Bronchial epithelial cell (primary cell): ENCODE measurements at places on chromosomes 12 and 14. TPM values are rescaled to one million over a fixed set of nuclear protein-coding genes. Genes with fewer than 3 reads are reported as not detected.

DNA sequence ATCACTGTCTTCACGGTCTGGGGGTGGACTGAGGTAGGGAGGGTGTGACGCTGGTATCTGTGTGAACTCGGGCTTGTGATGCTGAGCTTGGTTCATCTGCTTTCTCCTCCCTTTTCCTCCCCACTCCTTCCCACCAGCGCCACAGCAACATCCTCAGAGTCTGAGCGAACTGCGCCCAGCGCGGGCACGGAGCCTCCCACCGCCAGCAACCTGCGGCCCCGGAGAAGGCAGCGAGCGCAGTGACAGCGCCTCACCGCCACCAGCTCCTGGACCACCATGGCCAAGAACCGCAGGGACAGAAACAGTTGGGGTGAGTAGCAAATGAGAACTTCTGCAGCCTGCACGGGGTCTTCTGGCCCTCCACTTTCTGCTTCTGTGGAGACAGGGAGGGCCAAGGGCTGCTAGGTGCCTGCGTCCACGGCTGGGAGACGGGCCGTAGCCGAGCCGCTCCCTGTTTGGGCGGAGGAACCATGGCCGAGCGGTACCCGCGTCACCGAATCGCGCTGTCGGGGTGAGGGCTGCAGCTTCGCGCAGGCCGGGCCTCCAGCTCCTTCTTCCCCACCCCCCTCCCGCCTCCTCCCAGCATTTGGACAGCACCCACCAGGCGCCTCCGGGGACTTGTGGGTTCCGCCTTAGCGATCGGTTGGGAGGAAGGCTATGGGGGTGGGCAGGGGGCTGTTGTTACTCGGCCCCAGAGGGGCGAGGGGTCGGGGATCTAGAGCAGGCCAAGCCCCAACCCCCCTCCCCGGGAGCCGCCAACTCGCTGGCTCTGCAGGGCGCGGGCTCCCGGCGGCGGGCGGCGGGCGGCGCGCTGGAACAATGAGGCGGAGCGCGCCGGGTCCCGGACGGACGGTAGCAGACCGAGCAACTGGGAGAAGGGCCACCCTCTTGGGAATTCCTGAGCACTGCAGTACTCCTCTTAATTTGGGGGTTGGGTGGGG lies at the start of gene ATL1:
Gene ATL1, plus strand, starts transcription at position 156 of the 941 bp plus-strand sequence. Its CDS starts 121 bp downstream, at position 277.
- DNase-seq: peak; percentile 63

DNA sequence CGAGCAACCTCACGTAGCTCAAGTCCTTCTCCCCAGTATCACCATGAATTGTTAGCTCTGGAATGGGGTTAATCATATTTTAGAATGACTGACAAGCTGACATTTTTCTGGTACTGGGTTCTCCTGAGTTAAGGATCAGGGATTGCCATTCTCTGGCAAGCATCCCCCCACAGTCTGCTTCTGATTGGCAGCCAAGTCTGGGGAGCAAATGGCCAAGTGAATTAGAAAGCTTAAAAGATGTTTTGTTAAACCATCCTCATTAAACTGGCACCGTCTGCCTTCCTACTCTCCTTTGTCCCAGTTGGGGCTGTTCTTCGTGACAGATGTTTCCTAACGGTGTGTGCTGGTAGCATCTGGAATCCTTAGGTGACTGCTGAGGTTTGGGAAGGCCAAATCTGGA lies 17.2 kb upstream of the CISTR start:
- no peak for DNase-seq

GRCh38 chr12:63066782-63067181 lies 84.2 kb downstream of the AVPR1A start:
- no peak for DNase-seq

- no peak for DNase-seq
These were observed 10.0 kb downstream of the STAC3 start for GRCh38 chr12:57240926-57241401.

- no peak for DNase-seq
These were observed 133.9 kb upstream of the SCAF11 start for GRCh38 chr12:46124132-46124847.

DNA sequence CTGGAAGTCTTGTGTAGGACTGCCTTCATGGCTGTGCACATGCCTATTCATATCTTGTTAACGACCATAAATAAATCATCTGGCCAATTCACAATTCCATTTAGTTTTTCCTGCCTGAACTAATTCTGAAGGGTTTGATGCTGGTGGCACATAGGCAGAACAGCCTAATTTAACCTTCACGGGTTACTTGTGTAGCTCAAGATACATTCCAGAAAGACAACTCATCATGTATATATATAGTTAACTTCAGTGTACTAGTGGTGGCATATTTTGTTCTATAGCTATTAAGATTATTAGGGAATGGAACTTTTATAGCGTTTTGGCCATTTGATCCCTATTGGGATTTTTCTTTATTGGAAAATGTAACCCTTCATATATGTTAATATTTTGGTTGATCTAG lies 31.4 kb downstream of the CFAP54 start:
- DNase-seq: peak; percentile 42

DNA sequence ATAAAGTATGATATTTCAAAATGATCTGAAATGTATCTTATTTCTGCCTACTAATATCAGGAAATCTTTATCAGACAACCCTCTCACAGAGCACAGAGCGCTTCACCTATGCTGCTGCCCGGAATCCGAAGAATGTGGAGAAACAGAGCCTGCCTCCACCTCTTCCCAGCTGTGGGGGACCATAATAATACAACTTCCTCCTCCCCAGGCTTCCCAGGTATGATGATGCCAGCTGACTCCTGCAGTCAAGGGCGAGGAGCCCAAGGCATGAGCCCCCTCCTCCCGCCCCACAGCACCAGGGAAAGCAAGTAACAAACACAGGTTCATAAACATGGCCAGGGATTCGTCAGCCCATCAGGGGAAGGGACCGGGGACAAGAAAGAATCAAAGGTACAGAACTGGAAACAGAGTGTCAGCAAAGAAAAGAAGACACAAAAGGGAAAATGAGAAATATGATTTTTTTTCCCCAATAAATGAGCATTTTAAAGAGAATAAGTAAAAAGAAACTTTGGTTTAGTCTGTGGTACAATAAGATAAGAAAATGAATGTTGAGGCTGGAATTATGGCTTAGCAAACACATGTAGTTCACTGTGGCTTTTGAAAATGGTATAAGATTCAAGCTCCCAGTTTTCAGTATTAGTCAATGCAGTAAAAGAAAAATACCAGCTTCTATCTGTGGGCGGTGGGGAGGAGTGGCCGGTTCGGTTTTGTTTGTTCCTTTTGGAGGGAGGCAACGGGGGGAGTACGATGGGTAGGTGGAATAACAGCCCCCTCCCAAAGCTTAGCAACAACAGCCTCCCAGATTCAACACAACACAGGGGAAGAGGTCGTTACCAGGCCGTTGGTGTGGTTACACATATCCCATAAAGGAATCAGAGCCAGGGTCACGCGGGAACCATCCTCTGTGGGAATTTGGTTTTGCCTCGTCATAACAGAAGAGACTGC lies 68.3 kb downstream of the SETD3 start:
- DNase-seq: no peak

DNA sequence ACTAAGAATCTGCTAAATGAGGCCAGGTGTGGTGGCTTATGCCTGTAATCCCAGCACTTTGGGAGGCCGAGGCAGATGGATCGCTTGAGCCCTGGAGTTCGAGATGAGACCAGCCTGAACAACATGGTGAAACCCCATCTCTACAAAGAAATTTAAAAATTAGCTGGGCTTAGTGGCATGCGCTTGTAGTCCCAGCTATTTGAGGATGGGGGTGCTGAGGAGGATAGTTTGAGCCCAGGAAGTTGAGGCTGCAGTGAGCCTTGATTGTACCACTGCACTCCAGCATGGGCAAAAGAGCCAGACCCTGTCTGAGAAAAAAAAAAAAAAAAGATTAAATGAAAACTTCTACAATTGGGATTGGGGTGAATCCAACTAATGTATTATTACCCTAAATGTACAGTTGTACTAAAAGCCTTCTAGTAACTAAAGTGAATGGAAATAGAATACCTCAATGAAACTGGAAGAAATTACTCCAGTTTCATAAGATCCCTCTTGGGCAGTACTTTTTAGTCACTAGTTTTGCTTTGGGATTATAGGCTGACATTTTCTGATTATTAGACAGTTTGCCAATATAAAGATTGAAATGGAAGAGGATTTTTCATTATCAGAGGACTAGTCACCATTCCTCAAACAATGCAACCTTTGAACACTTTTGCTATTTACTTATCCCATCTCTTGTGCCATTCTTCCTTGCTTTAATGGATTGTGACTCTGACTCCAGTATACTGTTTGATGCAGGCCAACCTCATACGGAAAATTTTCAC lies 14.3 kb downstream of the COCH start:
- DNase-seq: no peak

DNA sequence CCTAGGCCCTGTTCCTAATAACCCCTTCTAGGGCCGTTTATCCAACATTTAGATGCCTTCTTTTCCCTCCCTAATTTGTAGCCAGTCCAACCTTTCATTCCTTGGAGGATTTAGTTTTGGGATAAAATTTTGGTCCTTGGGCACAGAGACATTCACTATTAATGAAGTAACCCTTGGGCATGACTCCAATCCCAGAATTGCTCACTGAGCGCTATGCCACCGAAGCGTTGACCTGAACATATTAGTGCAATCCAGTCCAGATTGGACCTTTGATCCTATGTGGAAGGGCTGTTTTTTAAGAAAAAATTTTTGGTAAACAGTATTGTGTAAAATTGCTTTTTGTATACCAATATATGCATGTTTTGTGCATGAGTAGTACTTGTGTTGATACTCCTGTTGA lies 10.0 kb downstream of the DACT1 start:
- DNase-seq: no peak

DNA sequence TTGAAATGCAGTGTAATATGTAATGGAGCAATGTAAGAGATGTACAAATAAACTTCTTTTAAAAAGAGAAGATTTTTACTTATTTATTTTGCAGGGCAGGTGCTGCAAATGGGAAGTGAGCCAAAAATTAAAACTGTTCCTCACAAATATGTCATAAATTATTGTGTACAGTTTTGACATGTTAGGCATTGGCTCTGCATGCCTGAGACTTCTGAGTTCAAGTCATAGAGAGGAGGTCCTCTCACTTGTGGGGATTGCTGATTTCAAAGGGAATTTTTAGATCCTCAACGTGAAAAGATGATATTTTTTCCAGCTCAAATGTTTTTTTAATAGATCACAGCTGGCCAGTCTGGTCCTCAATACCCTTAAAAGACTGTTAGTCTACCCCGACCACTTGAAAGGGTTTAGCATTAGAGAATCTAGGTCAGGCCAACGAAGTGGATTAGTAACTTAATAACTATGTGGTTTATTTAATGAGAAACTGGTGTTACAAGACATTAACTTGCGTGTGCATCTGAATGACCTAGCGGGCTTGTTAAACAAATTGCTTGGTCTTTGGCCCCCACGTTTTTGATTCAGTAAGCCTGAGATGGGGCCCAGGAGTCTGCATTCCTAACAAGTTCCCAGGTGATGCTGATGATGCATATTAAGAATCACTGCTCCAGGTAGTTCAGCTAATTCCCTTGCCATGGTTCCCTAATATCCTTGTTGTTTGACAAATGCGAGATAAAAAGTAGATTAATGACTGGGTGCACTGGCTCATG lies 30.9 kb upstream of the WDR89 start:
- peak; percentile 12 for DNase-seq

DNA sequence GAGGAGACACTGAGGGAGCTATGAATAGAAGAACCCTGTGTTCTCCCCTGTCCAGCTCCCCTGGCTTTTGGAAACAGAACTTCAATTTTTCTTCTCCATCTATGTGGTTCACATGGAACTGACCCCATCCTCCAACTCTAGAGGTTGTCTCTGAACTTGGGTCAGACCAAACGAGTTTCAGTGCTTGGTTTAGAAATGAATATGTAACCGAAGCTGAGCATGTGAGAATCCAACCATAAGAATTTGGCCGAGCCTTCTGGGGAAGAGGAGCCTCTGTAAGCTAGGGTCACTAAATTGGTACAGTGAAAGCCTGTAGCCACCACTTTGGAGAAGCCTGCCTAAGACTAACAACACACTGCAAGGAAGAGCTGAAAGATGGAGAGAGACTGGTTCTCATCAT lies 464.4 kb downstream of the ZFP36L1 start:
- no peak for DNase-seq

The FNTB gene
- total RNA-seq: 6.8 and 7.2 TPM in 2 replicates

The CCND2 gene
- total RNA-seq: 115 and 123 TPM in 2 replicates

The GLS2 gene
- 5.2 and 6.1 TPM in 2 replicates for total RNA-seq

The CELA1 gene
- not detected in 2 replicates for total RNA-seq

The DNM1L gene
- 68.2 and 69.2 TPM in 2 replicates for total RNA-seq

The POU6F1 gene
- total RNA-seq: 0.26 and 0.64 TPM in 2 replicates
